ENCODE measurements at places on chromosomes 5 and 9.

- DNase-seq, result no peak
Observed at GRCh38 chr5:83701886-83702285, 18.8 kb downstream of the HAPLN1 start.

DNA sequence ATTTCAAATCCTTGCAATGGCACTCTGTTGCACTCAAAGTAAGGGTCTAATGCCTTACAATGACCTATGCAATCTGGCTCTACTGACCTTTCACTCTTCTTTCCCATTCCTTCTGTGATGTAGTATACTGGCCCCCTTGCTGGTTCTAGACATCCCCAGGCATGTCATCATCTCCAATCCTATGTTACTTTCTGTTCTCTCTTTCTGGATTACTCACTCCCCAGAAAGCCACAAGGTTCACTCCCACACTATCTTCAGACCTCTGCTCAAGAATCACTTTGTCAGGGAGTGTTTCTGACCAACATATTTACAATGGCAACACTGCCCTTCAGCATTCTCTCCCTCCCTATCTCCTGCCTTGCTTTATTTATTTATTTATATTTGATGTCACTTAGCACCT is 802.2 kb upstream of the WWC1 start:
- no peak for DNase-seq

DNA sequence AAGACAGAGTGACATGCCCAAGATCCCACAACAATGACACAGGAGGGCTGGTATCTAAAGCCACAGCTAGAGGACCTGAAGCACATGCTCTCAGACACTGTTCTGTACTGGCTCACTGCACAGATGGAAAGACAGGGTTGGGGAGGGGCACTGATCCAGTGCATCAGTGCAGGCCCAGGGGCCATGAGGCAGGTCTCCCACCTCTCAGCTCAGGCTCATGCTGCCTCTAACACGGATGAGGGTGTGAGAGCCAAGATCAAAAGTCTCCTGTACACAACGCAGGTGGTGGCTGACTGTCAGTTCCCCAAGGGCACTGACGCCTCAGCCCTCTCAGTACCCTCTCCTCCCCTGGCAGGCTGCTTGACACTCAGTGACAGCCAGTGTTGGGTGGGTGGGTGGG is 10.9 kb downstream of the RAPGEF1 start:
- no peak for DNase-seq

- DNase-seq, result no peak
Observed at GRCh38 chr5:111364992-111365391, 140.8 kb downstream of the CAMK4 start.

- no peak for DNase-seq
Observed at GRCh38 chr9:17863213-17863883, 284.5 kb downstream of the SH3GL2 start.

DNA sequence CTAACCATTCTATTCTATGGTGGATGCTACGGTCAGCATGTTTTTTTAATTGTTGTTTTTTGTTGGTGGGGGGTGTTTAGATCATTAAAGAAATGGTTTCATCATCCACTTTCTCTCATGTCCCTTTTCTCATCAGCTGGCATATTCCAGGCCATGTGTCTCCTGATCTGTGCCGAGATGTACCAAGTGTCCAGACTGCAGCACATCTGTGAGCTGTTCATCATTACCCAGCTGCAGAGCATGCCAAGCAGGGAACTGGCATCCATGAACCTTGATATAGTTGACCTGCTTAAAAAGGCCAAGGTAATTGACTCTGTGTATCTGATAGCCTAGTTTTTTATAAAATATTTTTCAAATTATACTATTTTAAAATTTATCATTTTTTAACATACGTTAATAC is 38.9 kb downstream of the GLRX start:
- DNase-seq, result no peak

- DNase-seq, result no peak
Observed at GRCh38 chr9:33227741-33228140, 12.2 kb upstream of the SPINK4 start.

DNA sequence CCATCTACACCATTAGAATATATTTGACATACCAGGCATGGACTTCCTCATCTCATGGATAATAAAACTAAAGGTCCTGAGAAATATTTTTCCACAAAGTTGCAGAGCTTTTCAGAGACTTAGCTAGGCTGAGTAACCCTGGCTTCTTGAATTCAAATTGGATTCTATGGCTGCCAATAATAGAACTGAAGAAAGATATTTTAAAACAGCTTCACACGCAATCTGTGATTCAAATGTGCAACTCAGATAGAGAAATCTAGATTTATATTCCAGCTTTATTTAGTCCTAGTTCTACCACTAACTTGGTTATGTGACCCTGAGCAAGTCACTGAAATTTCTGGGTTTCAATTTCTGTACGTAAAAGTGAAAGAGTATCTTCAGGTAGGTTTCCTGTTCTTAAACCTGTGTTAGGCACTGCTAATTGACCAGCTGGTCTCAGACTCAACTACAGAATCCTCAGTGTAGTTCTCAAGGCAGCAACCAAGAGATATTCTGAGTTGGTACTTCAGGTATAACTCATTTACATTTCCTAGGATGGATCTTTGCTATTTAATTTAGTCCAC is 235.3 kb downstream of the GABRB2 start:
- DNase-seq, result no peak

DNA sequence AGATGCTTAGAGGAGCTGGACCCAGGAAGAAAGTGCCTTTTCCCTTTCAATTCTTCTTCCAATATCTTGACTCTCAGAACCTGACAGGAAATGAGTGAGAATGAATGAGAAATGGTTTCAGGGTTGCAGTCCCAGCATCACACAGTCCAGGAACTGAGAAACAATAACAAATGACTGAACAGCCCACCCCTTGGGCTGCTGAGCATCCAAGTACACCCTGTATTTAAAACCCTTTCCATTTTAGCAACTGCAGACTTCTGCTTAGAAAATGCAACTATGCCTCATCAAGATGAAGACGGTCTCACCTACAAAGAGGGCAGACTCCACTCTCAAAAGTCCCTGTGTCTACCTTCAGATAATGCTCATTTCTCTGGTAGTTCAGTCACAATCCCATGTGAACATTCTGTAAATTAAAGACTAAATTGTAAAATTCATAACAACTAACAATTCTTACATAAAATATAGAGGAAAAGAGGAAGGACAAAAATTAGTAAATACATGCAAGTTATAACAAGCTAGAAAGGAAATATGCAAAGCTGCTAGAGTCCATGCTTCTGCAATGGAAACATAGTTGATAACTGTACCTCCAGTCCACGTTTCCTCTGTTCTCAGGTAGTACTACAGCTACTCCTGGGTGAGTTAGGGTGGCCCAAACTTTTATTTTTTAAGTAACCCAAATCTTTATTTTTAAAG is 316.5 kb downstream of the ICE1 start:
- no peak for DNase-seq

- DNase-seq, result no peak
Observed at GRCh38 chr5:22500556-22500955, 352.6 kb downstream of the CDH12 start.

GRCh38 chr5:125199373-125199772 is 452.9 kb upstream of the ZNF608 start:
- DNase-seq, result no peak

DNA sequence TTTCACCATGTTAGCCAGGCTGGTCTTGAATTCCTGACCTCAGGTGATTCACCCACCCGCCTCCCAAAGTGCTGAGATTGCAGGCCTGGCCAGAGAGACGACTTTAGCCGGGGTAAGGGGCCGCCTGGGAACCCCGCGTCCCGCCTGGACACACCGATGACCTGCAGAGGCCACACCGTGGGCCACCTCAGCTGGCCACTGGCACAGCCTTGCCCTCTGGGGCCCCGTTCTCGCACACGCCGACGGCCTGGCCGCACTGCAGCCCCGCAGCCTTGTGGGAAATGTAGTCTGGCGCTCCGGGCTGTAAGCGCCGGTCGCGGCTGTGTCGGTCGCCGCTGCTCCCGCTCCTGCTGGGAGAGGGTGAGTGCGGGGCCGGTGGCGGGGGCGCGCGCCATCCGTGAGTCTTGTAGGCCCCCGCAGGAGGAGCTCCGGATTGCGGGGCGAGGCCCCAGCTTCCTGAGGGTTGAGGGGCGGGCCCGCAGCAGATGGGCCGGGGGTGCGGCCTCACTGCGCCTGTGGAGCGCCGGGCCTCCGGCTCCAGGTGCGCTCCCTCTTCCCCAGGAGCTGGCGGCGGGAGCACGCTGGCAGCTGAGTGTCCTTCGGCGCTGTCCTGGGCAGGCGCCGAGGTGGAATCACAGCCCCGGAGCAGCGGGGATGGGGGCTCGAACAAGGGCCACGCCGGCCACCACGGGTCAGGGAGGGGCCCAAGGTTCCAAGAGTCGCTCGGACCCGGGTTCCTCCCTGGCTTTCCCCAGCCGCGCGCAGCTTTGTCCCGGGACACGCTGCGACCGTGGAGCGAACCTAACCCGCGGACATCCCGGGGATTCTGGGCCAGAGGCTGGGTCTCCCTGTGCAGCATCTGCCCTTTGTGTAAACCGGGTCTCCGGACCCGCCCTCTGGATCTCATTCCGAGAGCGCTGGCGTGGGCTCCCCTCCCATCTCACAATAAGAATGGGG is at the start of gene ZFP2:
TSS of gene ZFP2 (plus strand) at position 299 of the 957 bp plus-strand sequence. CDS start 35,401 bp downstream, outside the sequence.
- no peak for DNase-seq

DNA sequence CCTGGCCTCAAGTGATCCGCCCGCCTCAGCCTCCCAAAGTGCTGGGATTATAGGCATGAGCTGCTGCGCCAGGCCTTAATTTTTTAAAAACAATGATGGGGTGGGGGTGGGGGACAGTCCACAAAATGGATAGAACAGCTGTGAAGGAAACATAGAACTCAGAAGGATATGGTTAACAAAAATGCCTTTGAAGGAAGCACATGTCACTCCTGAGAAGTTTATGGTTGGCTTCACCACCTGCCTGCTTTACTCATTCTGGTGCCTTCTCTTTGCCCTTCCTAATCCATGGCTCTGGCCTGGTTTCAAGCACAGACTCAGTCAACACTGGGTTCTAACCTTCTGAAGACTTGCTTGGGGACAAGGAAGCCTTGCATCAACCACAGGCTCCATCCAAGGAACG is 10.3 kb downstream of the BAG1 start:
- DNase-seq, result no peak

DNA sequence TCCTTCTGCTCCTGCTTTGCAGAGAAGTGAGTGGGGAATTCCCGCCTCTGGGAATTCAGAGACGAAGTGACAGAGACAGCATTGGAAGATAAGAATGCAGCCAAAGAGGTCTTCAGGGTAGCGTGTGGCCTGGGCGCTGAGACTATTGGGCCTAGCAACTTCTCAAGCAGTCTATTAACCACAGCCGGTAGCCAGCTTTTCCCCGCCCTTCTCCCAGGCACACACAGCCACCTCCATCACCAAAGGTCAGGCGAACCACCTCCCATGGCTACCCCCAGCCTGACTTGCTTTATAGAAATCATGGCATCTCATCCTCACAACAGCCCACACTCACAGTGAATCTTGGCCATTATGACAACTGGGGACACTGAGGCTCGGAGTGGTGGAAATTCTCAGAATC is 124.2 kb downstream of the KCNIP1 start:
- DNase-seq, result no peak

DNA sequence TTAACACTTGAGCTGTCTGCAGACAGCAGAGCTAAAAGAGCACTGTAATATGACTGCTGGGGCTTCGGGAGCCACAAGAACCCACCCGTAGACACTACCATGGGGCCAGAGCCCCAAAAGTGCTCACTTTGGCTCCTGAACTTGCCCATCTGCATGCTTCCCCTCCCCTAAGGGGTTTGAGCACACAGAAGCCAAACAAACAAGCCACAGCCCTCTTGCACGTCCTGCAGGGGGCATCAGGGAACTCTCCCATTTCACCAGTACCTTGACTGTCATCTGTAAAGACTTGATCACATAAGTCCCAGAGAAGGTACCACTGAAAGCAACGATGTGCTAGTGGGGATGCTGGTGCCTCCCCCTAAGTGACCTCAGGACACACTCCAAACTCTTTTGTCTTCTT is 681.8 kb downstream of the SEMA5A start:
- no peak for DNase-seq

- DNase-seq, result no peak
Observed at GRCh38 chr5:148855249-148856008, 29.0 kb downstream of the ADRB2 start.
